ENCODE measurements at places on chromosomes 11 and 22.

GRCh38 chr11:4095509-4096230 is 1.1 kb downstream of the RRM1 start:
- no peak for DNase-seq

- DNase-seq, result no peak
Observed at GRCh38 chr11:116409238-116409637, 363.5 kb downstream of the BUD13 start.

GRCh38 chr11:83042964-83043711 is 28.6 kb downstream of the RAB30 start:
- no peak for DNase-seq

GRCh38 chr11:93359396-93359795 is 28.9 kb downstream of the DEUP1 start:
- DNase-seq, result no peak

- no peak for DNase-seq
Observed at GRCh38 chr11:88320149-88320559, 17.4 kb downstream of the CTSC start.

- DNase-seq, result no peak
Observed at GRCh38 chr11:69826773-69827172, 7.6 kb upstream of the FGF3 start.

- no peak for DNase-seq
Observed at GRCh38 chr11:35106595-35106994, 32.4 kb upstream of the CD44 start.

DNA sequence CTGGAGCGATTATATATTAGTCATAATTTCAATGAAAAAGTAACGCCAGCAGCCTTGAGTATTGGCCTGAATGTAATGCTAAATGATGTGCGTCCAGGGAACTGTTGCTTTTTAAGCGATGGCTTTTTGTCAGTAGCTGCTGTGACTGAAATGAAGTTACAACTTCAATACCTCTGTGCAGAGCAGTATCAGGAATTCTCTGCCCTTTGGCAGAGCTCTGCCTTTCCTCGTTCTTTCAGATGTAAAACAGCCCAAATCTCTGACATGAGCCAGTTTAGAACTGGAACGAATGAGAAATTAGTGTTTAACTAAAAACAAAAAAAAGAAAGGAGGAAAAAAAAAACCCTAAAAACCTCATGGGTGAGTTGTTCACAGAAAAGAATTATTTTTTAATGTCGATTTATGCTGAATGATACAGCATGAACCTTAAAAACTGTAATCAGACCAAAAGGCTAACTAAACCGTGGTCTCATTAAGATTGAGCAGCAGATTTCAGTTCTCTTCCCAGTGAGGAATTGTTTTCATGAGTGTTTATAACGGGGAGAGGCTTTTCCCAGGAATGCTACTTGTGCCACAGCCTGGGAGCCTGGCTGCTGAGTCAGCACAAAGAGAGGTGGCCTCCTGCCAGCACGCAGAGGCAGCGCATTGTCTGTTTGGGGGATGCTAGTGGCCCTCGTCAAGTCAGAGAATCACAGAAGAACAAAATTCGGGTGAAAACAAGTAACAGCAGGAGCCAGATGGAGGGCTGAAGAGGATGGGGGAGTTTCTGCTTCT is 146.2 kb upstream of the RASSF10 start:
- peak; percentile 72 for DNase-seq

All from mesothelial cell of epicardium (in vitro differentiated cells).